ENCODE measurements at places on chromosomes 4 and X.

DNA sequence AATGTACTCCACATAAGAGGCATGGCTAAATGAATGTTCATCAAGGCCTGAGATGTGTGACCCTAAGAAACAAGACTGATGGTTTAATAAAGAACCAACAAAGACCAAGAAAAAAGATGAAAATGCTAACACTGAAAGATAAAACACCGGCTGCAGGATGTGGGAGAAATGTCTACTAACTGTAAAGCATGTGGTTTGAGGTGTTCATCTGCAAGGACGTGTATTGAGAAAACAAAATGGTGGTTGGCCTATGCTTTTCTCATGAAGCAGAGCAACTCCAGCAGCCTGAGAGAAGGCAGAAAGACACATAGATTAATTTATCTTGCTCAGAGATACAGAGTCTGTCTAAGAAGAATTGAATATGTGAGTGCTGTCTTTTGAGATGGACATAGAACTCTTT, 109.3 kb downstream of the KDR start:
- no peak for DNase-seq

DNA sequence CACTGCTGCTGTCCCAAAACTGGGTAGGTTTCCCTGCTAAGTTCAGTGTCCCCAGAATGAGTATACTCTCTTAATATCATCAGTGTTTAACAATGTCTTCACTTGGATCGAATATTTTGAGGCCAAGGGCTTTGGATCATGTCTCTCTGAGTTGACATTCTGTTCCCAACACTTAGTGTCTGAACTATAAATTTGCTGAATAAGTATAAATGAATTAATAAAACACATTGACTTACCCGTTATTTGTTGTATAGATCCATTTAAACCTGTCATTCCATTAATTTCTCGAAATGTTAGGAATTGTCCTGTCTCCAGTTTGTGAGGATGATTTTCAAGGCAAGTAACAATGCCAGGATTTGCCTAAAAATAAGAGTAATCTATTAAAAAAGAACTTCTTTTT, 32.6 kb downstream of the UBA6 start:
- no peak for DNase-seq

DNA sequence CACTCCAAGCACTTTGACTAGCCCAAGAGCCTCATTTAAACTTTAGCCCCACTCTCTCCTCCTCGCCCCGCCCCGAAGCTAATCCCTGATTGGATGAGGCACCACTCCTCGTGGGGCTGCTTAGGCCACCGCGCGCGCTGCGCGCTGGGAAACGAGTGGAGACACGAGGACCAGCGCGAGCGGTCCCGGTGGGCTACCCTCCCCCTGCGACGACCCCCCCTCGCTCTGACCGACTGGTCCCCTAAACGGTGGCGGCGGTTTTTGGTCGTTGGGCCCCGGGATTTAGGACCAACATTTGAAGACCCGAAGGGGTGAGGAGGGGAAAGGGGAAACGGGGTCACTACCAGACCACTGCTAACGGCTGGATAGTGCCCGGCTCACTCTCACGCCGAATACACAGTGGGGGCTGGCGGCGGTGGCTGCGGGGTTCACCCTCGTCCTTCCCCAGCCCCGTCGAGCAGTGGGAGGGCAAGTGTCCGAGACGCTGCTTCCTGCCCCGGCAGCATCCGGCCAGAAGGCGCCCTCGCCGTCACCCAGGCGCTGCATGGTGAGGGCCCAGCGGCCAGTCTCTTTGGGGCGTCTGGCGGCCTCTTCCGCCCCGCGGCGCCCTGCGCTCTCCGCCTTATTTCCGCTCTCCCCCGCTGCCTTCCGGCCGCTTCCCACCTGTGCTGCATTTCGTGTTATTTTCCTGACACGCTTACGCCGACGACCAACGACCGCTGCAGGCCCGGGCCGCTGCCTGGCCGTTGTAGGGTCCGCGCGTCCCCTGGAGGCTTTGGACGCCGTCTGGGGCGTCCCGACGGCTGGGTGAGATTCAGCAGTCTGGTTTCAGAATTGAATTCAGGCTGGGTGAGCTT, at the start of gene RBM46:
TSS of gene RBM46 (plus strand) at position 147 of the 857 bp plus-strand sequence. CDS start 15,481 bp downstream, outside the sequence.
- no peak for DNase-seq

DNA sequence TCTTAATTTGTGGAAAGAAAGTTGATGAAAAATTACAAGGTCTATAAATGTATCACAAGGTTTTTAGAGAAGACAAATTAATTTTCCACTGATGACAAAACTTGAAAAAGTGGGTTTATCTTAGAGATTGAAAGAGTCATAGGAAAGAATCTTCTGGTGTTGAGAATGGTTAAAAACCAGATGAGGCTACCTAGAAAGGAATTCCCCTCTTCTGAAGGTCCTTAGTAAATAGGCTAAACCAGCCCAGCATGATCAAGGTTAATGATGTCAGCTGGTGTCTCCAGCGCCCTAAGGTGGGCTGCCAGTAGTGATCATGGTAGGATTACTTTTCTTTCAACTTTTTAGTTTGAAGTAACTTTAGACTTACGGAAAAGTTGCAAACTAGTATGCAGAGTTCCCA, 71.8 kb upstream of the PGRMC2 start:
- no peak for DNase-seq

DNA sequence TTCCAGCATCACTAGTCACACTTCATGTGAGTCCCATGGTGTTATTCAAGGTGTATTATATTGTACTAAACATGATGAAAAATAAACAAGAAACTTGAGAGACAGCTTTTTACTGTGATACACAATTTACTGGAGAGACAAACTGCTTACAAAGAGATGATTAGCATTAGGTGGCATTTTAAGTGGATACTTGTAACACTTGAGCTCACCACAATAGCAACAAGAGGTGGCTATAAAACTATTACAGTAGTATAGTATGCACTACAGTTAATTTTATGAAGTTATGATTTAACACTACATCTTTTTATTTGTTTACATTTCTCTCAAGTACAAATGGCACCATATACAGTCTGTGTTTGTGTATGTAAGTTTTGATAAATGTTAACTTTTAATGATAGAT, 246.6 kb downstream of the PARM1 start:
- DNase-seq, result no peak

DNA sequence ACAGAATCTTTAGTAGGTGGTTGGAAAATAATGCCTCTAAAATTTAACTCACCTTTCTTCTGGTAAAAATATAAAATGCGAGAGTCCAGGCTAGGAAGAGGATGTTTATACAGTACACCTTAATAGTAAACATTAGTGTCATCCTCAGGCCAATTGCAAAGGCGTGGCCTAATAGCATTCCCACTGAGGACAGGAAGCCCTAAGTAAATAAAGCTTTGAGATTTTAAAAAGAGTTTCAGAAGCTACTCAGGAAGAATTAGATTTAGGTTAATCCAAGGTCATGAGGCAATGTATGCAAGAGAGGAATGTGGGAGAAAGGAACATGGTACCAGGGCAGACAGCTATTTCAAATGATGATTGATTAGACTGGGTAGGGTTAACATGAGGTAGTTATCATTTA, 49.5 kb downstream of the RPGR start:
- no peak for DNase-seq

GRCh38 chrX:154349979-154350378, 24.5 kb downstream of the FLNA start:
- no peak for DNase-seq

GRCh38 chr4:958696-959337, 14.6 kb downstream of the DGKQ start:
- no peak for DNase-seq

- no peak for DNase-seq
Observed at GRCh38 chr4:179843370-179843769, 2399.8 kb upstream of the TENM3 start.

DNA sequence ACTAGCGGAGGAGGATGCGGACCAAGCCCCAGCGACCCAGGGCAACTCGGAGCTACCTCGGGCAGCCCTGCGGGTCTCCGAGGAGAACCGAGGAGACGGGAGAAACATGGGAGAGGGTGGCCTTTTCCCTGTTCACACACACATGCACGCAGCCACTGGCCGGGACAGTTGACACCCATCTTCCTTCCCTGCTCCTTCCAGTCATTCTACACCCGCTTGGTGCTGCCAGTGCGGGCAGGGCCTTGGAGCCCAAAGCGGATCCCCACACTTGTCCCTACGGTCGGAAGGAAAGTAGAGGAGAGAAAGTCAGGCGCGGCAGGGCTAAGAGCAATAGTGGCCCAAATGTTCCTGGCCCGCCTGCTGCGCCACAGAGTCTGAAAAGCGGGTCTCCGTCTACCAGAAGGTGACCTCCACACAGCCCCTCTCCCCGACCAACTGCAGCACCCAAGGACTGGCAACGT, 1.1 kb upstream of the PPP3CA start:
- no peak for DNase-seq

GRCh38 chr4:173259310-173259709, 74.8 kb downstream of the HMGB2 start:
- no peak for DNase-seq

GRCh38 chr4:163378661-163379060, 35.0 kb downstream of the NPY5R start:
- peak; percentile 54 for DNase-seq

DNA sequence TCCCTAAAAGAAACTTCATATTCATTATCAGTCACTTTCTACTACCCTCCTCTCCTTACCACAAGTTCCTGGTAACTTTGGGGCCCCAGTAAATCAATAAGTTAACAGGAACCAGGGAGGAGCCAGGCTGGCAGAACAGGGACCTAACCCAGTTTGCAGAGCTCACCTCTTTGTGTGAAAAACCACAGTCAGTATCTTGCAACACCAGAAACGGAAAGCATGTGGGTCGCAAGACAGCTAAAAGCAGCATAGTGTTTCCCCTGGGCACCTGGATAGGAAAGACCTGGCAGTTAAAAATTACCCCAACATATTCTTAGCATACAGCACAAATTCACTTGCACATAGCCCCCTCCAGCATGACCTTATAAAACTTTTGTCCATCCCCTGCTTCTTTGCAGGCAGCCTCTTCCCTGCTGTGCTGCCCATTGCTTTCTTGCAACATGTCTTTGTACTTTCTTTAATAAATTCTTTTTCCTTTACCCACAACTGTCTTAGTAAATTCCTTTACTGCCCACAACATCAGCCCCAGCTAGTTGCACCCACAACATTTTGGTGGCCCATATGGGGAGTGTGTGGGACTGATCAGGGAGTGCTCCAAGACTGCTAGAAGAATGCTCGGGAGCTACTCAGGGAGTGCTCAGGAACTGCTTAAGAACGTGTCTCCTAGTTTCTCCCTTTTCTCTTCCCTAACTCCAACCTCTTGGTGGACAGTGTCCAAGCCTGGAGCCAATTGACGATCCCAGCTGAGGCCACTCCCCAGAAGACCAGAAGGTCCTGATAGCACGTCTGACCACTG, 83.4 kb downstream of the MSN start:
- no peak for DNase-seq

- DNase-seq, result peak; percentile 28
Observed at GRCh38 chrX:129984111-129984958, 1.9 kb downstream of the BCORL1 start.

- DNase-seq, result no peak
Observed at GRCh38 chr4:83082777-83083176, 31.8 kb downstream of the PLAC8 start.

GRCh38 chrX:140764401-140764919, 54.9 kb downstream of the LINC00632 start:
- no peak for DNase-seq

DNA sequence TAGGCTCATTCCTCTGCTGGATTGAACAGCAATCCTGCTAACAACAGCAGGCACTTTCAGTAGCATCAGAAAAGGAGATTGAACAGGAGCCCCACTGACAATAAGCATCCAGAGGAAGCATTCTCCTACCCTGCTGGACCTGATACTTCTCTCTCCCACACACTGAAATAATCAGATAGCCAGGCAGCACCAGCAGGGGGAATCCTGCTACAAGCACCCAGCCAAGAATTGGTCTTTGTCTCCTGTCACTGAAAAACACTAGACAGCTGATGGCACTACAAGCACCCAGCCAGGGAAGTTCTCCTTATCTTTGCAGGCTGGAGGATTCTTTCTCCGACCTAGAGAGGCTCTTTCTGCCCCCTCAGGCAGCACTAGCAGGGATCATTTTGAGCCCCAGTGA, 444.3 kb upstream of the GRIA3 start:
- no peak for DNase-seq

DNA sequence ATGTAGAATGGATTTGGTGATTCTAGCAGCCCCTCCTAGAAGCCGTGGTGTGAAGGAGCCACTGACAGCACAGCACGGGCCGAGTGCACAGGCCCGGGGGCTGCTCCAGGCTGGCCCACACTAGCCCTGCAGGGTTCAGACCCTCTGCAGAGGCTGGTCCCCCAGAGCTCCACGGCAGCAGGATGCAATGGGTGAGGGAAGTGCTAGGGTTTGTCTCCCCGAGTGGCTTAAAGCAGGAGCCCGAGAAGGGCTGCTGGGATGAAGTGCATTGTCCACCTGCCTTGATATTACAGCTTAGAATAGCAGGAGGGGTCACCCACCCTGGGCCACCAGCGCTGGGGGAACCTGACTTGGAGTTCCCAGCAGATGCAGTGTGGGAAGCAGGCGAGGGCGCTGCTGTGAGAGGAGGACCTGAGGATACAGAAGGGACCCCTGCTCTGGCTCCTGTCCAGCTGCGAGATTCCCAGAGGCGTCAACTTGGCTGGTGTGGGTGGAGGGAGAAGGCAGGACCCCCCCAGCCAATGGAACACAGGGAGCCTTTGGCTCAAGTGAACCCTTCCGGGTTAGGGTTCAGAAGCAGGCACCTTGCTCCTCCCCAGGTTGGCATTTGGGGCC, 30.0 kb downstream of the WDR1 start:
- no peak for DNase-seq
